ENCODE measurements at places on chromosomes 4 and X.

DNA sequence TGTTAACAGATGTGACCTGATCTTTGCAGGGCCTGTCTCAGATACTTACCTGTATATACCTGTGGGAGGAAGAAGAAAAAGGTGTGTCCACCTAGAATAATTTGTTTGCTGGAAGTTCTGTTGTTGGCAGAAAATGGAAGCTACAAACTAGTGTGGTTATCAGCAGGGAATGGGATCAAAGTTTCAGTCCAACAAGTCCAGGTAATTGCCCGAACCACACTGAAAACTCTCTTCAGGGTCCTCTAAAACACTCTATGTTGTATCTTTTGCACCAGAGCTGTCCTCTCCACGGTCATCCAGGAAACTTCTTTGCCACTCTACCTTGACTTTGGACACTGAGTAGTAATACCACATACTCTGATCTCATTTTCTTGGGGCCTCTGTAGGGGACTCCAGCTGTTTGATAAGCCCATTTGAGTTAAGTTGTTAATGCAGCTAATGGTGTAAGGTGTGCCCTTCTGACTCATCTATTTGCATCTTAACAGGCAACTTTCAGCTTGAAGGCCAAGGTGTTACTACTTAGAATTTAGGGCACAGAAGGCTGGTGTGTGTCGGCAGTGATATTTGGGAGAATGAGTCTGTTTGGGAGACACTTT, 38.7 kb upstream of the GATB start:
- no peak for DNase-seq

DNA sequence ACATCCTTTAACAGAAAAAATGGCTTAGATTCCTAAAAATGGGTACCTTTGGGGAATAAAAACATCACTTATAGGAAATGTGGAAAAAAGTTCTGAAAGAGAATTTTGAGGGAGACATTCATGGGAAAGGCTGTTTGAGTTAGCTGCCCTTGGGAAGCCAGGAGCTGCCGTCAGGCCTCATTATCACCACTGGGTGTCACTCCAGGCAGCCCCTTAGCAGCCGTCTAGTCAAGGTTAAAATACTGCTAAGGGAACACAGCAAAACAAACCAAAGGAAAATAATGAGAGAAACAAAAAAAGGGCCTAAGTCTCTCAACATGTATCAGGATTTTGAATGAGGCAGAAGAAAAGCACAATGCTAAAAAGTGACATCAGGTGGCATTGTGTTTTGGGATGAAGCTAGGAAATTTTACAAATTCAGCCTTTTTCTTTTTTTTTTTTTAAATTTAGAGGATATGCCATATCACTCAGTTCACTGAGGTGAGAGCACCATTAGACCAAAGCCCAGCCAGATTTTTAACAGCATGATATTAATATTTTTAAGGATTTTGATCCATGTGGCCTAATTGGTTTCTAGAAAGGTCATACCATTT, 235.3 kb downstream of the GPAT3 start:
- no peak for DNase-seq

DNA sequence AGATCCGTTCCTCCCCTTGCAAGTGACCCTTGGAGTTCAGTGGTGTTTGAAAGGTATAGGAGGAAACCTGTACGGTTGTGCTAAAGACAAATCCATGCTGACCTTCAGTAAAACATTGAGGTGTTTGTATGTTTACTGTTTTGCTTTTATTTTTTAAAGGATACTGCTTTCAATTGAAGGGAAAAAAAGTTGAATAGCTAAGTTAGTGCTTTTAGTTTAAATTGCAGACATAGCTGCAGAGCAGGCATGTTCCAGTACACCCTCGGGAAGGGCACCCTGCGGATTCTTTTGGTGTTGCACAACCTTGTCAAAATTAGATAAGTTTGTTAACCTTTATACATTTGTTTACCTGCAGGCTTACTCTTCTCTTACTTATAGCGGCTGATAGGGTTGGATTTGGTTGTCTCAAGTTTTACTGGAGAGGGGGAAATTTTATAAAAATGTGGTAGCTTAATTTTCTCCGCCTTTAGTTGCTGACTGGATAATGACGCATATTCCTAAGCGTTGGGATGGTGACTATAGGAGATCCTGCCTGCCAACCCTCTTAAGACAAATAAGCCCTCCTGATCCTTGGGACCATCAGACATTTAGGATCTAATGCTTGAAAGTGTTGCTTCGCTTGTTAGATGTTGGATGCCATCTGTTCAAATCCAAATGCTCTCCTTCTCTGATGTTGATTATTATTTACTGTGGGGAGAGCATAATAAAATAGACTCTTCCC, 2.0 kb downstream of the RAPGEF2 start:
- no peak for DNase-seq

DNA sequence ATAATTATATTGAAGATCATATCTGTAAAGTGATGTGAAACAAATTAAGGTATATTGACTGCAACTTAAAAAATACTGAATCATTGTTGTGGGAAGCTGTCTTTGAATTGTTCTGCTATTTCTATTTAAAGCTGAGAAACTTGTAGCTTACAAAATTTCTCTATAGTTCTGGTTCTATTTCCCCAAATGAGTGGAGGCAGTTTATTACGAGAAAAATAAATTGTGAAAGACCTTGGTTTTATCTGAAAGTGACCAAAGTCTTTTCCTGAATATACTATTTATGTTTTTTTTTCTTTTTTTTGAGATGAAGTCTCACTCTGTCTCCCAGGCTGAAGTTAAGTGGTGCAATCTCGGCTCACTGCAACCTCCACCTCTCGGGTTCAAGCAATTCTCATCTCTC, 165.4 kb downstream of the SH3BGRL start:
- DNase-seq: no peak

- no peak for DNase-seq
Measured at GRCh38 chr4:93061826-93062225, 758.1 kb downstream of the GRID2 start.

GRCh38 chrX:137052643-137053235, 18.9 kb upstream of the GPR101 start:
- DNase-seq: no peak
